EL (cell line): ENCODE measurements at places on chromosomes 2 and 18.

GRCh38 chr2:114368705-114369104 is 73.7 kb upstream of the DPP10 start:
- DNase-seq, result no peak

- no peak for DNase-seq
These were observed 90.4 kb downstream of the FAM228A start for GRCh38 chr2:24265212-24265611.

DNA sequence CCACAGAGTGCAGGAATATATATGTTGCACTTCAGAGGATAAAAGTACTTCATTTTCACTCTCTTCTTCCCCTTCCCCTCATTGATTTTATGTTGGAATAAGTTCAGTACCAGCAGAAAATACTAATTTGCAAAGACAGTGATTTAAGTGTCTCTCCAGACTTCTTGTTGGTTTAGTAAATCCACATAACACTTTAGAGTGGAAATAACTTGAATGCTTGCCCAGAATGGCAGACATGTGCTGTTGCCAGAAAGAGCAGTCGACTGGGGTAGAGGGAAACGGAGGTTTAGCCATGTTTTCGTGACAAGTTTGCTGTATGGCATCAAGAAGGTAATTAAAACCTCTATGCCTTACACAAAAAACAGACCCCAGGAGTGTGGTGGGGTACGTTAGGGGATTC is 246.0 kb upstream of the CXCR4 start:
- DNase-seq, result no peak

- DNase-seq, result no peak
These were observed 10.5 kb downstream of the COPS8 start for GRCh38 chr2:237096201-237096600.

- DNase-seq, result no peak
These were observed 36.9 kb upstream of the SERPINB2 start for GRCh38 chr18:63850636-63851035.

DNA sequence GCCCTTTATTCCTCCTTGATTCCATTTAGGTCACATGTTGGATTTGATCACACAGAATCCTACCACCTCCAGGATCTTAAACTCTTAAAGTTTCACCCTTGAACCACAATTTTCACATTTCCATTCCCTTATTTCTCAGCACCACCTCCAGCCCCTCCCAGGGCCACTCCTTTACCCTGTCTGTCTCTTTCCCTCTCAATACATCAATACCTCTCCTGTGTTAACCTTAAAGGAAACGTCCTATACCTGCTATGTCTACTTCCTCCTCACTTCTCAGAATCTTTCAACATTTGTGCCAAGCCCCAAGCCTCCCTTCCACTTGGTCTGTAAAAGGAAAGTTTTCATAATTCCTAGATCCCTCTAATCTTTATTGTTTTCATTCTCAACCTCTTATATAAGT is 158.8 kb downstream of the BAZ2B start:
- DNase-seq, result no peak

- DNase-seq, result no peak
These were observed 845.9 kb upstream of the ID2 start for GRCh38 chr2:7835693-7836680.

DNA sequence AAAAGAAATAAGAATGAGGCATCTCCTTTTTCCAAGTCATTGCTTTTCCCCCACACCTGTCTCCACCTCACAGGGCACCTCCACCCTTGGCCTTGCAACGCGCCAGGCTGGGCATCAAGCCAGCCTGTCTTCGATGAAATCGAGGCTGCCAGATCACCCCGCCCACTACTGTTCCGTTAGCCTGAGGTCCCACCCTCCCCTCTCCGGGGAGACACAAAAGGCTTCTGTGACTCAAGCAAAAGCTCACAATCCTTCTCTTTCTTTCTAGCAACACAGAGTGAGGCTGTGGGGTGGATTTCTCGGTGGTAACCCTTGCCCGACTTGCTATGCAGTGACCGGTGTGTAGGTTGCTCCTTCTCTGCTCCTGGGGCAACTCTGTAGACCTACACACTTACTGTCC is 9.9 kb downstream of the TNP1 start:
- no peak for DNase-seq

- no peak for DNase-seq
These were observed 290.9 kb downstream of the IRS1 start for GRCh38 chr2:226508683-226509082.

GRCh38 chr2:109690457-109690821 is 76.3 kb downstream of the SOWAHC start:
- no peak for DNase-seq

- no peak for DNase-seq
These were observed 268.0 kb upstream of the TANK start for GRCh38 chr2:160892204-160892603.

- peak; percentile 94 for DNase-seq
These were observed 60.2 kb upstream of the TXNDC2 start for GRCh38 chr18:9825571-9826073.

DNA sequence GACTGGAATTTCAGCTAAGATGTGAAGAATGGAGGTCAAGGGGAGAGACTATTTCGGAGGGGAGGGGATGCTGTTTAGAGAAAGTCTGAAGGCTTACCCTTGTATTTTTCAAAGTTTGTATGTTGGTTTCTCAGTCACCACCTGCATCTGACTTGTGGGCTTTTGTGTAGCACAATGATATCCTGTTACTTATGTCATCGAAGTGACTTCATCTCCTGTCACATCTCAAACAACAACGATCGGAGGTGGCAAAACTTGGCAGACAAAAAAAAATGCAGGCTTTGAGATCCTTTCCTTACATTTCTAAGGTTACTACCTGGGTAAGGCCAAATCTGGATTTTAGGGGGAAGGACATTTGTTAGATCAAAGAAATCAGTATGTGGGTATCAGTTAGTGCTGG is 11.7 kb upstream of the CXCR4 start:
- DNase-seq, result no peak

GRCh38 chr2:55408918-55409868 is 10.5 kb downstream of the CCDC88A start:
- DNase-seq, result peak; percentile 38

GRCh38 chr18:75047240-75047961 is 161.5 kb downstream of the PTGR3 start:
- DNase-seq, result no peak

DNA sequence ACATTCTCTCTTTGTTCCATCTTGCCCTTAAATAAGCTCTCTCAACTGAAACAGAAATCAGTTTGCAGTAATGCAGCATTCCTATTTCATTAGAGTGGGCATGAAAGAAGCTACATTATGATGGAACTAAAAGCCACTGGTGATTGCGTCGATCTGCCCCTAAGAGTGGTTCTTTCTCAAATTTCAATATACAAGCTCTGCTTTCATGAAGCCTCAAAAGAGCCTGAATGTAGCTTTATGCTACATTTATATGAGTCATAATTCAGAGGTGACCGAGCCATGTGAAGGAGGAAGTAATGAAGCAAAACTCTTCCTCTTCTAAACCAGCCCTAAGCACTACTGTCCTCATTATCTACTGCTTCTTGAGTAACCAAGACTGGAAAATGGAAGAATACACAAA is 64.8 kb upstream of the CYTIP start:
- DNase-seq, result no peak

DNA sequence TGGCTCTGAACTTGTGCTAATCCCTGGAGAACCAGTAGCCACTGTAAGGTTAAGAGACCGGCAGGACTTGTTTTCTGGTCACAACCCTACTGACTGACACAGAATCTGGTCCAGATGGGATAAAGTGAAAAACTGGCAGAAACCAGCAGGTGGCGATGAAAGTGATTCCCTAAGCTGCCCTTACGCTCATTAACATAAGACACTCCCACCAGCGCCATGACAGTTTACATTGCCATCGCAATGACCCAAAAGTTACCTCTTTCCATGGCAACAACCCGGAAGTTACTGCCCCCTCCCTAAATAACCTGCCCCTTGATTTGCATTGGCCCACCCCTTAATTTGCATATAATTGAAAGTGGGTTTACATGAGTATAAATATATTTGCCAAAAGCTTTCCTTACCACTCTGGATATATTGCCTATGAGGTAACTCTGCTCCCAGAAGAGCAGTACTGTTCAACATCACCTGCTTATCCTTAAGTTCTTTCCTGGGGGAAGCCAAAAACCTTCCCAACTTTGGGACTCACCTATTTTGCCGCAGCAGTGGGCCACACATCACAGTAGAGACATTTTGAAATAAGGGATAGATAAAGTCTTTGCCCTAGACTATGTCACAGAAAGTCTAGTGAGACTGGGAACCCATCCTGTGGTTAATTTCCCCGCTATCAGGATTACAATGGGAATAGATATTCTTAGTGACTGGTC is 35.8 kb upstream of the AFF3 start:
- peak; percentile 55 for DNase-seq

DNA sequence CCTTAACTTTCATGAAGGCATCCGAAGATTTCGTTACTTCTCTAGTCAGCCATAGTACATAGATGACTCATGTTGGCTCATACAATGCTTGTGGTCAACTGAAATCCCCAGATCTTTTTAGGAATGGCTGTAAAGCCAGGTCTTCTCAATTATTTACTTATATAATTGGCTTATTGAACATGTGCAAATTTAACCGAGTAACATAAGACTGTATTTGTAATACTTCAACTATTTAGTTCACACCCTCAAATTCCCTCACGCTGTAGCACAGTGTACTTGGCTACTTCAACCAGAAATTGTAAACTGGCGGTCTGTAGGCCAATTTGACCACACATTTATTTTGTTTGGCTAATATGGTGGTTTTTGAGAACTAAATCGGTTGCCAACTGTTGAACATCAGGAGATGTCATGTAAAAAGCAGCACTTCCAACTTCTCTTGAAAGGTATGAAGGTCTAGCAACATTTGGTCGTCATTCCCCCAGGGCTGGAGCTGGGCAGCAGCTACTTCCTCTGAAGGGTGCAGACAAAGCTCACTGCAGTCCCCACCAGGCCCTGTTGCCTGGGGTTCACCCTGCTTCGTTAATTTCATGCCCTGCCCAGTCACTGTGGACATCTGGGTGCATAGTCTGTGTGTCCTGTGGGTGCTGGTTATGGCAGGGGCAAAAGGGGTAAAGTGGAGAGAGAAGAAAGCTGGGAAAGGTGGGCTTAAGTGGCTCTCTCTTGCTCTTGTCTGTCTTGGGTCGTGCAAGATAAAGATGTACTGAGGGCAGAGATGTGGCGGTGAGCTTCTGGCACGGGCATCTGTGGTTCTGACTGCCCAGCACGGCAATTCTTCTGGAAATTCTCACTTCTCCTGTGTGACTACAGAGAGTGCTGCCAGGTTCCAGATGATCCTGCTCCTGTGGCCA is 3.2 kb upstream of the SH3RF3 start:
- peak; percentile 91 for DNase-seq

- DNase-seq, result no peak
These were observed 144.0 kb downstream of the BCL11A start for GRCh38 chr2:60409531-60409871.

GRCh38 chr2:45554742-45555140 is 56.3 kb downstream of the SRBD1 start:
- peak; percentile 38 for DNase-seq

DNA sequence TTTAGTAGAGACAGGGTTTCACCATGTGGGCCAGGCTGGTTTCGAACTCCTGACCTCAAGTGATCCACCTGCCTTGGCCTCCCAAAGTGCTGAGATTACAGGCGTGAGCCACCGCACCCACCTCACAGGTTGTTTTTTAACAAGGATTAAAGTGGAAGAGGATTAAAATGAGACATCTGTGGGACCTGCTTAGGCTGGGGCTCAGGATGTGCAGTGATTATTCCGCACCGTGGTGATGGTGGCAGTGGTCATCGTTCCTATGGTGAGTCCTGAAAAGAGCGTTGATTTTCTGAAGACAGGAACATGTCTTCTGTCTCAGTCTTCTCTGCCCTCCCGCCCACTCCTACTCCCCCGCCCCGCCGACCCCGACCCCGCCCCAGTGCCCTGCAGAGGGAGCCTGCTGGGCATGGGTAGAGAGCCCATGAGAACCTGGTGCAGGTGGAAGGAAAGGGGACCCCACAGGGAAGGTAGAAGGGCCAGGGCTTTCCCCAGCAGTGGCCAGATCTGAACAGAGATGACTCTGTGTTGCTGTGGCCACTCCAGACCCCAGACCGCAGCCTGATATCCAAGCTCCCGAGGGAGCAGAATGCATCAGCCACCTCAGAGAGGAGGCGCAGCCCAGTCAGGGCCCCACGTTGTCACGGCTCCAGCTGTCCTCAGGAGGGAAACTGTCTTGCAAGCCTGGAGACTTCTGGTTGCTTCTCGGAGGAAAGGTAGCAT is 34.5 kb upstream of the FOSL2 start:
- no peak for DNase-seq

DNA sequence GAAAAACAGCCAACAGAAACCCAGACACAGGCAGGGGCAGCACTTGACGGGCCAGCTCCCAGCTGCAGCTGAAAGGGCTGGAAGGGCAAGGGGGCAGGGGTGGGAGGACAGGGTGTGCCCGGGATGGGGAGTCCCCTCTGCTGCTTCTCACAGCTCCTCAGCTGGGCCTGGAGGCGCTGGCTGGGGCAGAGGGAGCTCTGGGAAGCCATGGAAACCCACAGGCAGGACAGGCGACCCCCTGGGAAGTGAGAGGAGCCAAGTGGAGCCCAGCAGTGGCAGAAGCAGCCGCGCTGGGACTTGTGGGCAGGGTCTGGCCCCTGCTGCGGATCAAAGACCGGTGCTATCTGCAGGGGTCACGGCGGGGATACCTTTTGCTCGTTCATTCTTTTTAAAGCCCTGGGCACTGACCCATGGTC is 20.7 kb downstream of the OTOF start:
- DNase-seq, result no peak

GRCh38 chr2:7634409-7634808 is 717.2 kb downstream of the RNF144A start:
- no peak for DNase-seq

DNA sequence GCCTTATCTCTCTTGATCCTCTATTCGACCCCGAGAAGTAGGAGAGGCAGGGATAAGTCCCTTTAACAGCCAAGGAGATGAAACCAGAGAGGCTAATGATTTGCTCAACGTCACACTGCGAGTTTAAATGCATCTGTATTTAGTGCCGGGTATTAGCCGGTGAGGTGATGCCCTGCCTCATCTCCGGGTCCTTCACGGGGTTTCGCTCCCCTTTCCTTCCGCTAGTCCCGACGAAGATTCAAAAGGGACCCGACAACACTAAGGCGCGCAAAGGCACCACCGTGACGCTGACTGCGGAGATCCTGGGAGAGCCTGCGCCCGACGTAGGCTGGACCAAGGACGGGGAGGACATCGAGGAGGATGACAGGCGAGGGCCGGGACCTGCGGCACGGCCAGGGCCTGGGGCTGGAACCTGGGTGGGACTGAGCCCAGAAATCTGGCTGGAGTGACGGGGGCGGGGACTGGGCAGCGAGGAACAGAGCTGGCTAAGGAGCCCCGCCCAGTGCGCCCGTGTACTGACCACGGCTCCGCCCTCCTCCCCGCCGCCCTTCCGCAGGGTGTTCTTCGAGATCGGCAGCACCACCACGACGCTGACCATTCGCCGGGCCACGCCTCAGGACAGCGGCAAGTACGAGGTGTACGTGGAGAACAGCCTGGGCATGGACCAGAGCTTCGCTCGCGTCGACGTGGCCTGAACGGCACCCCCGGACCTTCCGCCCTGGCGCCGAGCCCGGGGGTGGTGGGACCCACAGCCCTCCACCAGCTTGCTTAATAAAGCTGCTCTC is 1.0 kb upstream of the GMPPA start:
- peak; percentile 91 for DNase-seq

GRCh38 chr2:218736531-218736930 is 25.9 kb downstream of the TTLL4 start:
- no peak for DNase-seq

GRCh38 chr2:237043866-237044265 is 41.8 kb upstream of the COPS8 start:
- DNase-seq, result no peak

GRCh38 chr2:173991856-173992588 is 26.8 kb upstream of the SP3 start:
- no peak for DNase-seq

GRCh38 chr2:165406173-165406572 is 63.3 kb upstream of the CSRNP3 start:
- DNase-seq, result peak; percentile 1
